ENCODE measurements at places on chromosomes 5 and 9. TPM values are rescaled to one million over a fixed set of nuclear protein-coding genes. Genes with fewer than 3 reads are reported as not detected.

The PDE6A gene
- not detected for total RNA-seq

The SURF4 gene
- 91.3 TPM for total RNA-seq

The SPATA31A3 gene
- not detected for total RNA-seq

The ZNF782 gene
- total RNA-seq: 48.5 TPM

The PANK3 gene
- total RNA-seq: 264 TPM

The PCDHA9 gene
- 9.8 TPM for total RNA-seq

The LMX1B gene
- under 0.01 TPM for total RNA-seq

Data from frontal cortex (tissue), 4 donors.